ENCODE measurements at places on chromosomes 12 and 14.

- DNase-seq, result peak; percentile 69
Measured at GRCh38 chr12:12642916-12643315, 31.2 kb downstream of the CREBL2 start.

GRCh38 chr14:87797001-87797400, 196.0 kb downstream of the GALC start:
- no peak for DNase-seq

GRCh38 chr12:71838231-71838630, 1.3 kb upstream of the TBC1D15 start:
- no peak for DNase-seq

GRCh38 chr12:9786726-9787717, 26.3 kb upstream of the CD69 start:
- DNase-seq, result no peak

GRCh38 chr12:51911788-51912711, 4.7 kb downstream of the ACVRL1 start:
- no peak for DNase-seq

DNA sequence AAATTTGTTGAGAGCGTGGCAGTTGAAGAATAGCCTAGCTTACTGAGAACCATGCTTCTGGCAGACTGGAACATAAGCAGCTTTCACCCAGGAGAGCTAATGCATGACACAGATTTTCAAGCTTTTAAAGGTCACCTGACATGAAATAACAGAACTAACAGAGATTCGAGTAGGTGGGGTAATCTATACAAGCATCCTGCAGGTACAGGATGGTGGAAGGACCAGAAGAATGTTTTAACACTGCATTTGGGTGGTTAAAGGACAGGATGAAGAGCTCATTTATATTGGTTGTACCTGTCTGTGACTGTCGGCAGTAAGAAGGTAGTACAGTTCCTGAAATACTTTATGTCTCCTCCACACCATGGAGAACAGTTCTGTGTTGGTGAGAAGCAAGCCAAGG, 8.9 kb downstream of the PELI2 start:
- DNase-seq, result no peak

DNA sequence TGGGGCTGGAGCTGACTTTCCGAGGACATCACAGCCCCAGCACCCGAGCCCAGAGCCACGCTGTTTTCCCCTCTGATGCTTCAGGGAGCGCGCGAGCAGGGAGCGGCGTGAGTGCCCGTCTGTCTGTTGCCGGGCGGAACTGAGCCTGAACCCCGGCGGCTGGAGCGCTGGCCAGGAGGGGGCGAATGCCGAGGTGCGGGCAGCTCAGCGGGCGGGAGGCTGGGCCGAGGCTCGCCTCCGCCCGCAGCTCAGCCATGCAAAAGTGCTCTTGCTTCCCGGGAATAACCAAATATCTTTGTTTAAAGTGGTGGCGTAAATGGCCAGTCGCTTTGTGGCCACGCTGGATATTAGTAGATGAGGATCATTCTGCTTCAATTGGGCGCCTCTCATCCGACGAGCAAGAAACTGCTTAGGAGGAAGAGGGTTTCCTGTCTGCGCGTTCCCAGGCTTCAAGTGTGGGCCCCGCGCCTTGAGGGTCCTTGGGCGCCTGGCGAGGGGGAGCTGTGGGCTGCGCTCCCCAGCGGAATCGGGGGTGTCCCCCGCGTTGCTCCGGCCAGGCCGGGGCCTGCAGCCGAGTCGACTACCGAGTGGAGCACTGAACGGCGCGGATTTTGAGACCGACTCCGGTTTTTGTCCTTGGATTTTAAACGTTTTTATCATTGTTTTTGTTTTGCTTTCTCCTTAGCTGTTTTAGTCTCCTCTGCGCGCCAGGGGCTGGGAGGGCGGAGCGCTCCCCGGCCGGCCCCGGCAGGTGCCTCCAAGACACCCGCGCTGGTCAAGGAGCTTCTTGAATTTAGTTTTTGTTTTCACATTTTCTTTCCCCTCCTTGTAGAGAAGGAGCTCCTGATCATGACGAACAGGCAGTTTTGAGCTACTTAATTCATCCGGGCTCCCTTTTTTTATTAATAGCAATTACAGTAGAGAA, 831 bp upstream of the NKX2-1 start:
- no peak for DNase-seq

DNA sequence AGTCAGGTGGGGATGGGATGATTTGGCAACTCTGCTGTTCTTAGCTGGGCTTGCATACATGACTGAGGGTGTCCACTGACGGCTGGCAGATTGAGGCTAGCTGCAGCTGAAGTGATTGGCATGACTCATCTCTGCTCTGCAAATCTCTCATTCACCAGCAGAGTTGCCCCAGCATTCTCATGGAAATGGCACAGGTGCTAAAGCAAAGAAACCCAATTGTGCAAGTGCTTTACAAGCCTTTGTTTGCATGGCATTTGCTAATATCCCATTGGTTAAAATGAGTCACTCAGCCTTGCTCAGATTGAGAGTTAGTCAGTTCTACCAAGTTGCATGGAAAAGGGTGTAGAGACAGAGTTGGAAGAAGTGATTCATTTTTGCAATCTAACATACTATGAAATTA, 389.7 kb upstream of the FAR2 start:
- DNase-seq, result no peak

DNA sequence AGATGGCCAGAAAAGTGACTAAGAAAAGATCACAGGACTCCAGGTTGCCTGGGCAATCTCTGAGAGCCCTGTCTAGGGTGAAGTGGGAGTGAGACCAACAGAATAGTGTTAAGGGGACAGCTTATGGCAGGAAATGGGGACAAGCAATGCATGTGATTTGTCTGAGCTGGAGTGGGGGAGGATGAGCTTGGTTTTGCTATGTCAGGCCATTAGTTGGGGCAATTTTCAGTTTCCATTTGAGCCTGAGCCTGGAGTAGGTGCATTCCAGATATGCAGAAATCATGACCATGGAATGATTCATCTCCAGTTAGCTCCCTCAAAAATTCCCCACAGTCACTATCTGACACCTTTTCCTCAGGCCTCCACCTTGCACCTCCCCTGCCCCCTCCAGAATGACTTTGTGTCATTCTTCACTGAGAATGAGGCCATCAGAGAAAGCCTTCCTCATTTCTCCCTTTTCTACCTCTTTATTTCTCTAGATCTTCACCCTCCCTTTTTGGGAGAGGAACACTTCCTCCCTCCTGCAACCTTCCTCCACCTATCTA, 150.9 kb upstream of the PLEKHG7 start:
- DNase-seq, result no peak

GRCh38 chr12:131773582-131774221, 54.5 kb upstream of the MMP17 start:
- DNase-seq, result no peak

GRCh38 chr12:88896958-88897357, 316.7 kb upstream of the KITLG start:
- no peak for DNase-seq

DNA sequence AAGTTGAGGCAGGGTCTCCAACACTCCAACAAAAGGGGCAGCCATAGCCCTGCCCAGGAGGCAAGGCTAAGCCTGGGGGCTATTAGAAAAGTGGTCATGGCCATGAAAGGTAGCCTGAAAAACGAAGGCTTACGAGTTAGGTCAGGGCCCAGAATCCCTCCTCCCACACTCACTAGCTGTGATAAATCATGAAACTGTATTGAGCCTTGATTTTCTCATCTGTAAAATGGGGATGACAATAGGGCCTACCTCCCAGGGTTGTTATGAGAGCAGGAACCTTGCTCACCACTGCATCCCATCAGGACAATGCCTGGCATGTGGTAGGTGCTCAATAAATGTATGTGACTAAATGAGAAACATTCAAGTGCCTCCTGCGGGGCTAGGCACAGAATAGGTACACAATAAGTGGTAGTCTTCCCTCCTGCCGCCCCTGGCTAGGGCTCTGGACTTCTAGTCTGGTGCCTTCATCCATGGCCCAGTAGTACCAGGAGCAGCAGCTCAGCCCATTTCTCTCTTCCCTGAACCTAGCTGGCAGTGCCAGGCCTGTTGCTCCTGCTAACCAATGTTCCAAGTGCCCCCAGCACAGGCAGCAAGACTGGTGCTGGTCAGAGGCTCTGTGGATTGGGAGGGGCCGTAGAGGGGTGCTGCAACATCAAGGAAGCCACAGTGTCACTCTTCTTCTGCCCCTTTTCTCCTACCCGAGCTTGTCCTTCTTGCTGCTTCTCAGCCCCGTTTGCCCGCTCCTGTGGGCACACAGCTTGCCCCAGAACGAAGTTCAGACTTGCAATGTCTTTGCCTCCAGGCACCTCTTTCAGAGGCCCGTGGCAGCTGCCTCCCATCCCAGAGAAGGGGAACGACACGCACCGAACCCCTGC, 7.8 kb downstream of the PGF start:
- no peak for DNase-seq

DNA sequence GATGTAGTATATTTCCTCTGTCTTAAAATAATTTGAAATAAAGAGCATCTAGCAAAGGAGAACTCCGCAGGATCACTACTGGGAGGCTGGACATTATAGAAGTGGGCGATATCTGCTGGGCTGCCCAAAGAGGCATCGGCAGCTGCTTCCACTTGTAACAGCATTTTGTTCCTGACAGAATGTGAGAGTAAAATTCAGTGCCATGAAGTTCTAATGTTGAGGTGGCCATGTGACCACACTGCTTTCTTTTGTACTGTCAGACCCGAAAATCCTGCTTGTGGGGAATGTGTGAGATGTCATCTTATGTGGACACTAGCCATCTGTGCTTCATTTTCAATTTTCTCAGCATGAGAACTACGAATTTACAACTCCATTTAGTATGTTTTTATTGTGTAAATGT, 151.9 kb downstream of the ACSS3 start:
- no peak for DNase-seq

DNA sequence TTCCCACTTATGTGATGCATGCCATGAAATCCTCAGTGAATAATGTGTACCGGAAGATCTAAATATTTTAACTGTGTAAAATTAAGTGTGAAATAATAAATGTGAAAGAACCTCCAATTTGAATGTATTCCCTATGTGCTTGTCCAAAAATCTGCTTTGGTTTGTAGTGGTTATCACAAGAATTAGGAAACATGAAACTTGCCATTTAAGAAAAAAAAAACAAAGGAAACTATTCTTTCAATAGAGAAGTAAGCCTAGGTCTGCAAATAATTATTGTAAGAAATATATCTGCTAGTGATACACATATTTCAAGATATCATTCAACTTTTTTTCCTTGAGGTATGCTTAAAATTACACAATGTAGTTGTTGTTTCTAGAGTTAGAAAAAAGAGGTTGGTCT, 500.4 kb downstream of the SLC6A15 start:
- no peak for DNase-seq

GRCh38 chr12:13032164-13032563, 12.0 kb upstream of the FAM234B start:
- no peak for DNase-seq

Data from Ammon's horn (tissue), 1 donor.